GOT3 (cell line): ENCODE measurements at places on chromosomes 6 and 20.

DNA sequence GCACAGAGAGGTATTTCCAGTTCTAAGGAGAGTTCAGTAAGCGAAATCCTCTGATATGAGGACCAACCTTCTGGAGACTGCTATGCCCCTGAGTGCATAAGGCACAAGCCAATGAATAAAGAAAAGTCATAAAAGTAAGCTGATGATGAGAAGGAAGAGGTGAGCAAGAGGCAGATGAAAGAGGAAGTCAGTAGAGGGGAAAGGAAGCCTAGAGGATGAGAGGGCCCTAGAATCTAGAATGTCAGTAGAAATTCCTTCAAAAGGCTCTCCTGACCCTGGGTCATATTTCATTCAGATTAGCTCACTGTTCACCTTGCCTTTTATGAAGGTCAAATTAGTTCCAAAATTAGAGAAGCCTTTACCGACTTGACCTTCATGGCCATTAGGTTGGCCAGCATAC lies 209.2 kb downstream of the CD83 start:
- no peak for DNase-seq

DNA sequence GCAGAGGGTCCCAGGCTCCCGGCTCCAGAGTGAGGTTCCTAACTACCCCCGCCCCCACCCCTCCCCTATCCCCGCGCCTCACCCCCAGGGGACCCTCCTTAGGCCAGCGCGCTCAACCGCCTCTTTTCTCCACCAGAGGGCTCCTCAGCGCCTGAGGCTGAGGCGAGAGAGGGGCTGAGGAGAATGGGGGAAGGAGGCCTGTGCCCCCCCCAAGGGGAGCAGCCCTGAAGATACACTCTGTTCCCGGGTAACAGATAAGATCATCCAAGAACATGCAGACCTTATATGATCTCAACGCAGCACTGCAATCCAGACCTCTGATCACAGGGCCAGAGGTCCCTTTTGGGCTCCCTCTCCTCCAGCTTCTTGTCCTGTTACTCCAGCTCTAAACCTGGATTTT lies 43.3 kb upstream of the MRPS10 start:
- no peak for DNase-seq

- DNase-seq: no peak
These were observed 57.4 kb upstream of the TFAP2D start for GRCh38 chr6:50655848-50656453.

DNA sequence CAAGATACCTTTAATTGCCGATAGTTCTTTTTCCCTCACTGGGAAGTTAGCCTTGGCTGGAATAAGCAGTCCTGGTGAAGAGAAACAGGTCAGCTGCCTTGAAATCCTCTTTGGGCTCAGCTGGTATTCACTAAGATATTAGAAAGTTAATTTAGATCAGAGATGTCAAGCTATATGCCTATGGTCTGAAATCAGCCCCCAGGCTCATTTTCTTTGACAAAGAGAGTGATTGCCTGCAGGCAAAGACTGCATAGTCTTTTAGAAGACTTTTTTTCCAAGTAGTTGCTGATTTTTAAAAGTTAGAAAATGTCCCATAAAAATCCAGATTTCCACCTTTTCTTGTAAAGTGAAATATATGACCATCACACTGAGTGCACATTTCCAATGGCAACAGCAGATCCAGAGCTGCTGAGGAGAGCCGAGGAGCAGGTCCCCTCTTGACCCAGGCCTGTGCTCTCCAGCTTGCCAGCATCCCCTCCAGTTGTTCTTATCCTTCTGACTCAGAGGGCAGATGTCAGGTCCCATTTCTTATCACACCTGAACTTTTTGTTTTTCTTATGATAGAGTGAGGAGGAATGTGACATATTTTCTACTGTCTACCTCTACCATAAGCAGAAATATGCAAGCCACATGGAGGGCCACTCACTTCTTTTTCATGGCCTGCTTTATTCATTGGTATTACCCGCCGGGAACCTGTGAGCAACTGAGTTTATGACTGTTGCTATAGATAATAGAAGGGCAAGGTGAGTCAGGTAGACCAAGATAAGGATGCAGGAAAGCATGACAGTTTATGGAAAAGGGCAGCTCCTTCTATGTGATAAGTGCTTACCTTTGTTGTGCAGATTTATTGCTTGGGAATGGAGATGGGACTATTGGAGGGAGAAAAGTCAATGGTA lies 17.6 kb upstream of the L3MBTL3 start:
- DNase-seq: no peak

- no peak for DNase-seq
These were observed 252.5 kb downstream of the LAMA2 start for GRCh38 chr6:129135451-129135850.

DNA sequence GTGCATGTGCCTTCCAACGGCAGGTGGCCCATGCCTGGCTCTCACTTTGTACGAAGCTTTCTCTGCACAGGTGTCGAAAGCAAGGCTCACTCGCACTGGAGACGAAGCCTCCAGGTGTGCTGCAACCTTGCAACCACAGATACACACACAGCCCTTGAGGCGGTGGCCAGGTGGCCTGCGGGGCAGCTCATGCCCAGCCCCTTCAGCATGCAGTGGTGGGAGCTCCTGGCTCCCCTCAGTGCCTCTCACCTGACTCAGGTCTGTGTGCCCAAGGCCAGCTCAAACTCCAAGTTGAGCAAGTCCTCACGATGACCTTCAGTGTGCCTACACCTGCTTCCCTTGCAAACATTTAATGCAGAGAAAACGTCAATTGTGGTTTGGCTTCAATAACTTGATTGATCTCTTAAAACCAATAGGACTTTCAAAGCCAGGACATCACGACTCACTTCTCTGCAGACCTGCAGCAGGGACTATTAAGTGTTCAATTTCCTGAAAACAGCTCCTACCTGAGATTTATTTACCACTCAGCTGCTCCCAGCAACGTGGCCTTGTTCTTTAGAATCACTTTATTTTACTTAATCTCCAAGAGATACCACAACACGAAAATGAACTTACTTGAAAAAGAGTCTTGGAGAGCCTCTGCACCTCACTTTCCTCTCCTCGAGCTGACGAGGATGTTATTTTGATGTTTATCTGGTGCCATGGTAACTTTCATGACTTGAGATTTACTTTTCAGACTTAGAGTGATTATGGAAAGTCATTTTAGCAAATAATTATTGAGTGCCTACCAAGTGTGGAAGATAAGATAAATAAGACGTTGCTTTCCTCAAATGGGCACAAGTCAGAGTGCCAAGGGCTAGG lies 86.3 kb downstream of the SLC22A23 start:
- no peak for DNase-seq

GRCh38 chr6:163284151-163284550 lies 130.4 kb upstream of the QKI start:
- DNase-seq: no peak

- DNase-seq: no peak
These were observed 120.1 kb downstream of the TCP11 start for GRCh38 chr6:35021004-35021403.

DNA sequence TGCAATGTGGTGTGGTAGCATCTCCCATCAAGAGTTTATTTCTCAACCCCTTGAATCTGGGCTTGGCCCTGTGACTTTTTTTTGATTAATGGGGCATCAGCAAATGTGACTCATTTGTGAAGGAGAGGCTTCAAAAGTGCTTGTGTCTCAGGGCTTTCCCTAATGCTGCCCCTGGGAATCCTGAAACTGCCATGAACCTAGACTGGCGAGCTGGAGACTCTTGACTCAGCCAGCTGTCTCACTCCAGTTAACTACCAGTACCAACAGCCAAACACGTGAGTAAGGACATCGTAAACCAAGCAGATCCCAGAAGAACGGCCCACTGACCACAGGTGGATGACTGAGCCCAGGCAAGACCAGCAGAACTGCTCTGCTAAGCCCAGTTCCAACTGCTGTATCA lies 72.8 kb upstream of the ADTRP start:
- peak; percentile 78 for DNase-seq

DNA sequence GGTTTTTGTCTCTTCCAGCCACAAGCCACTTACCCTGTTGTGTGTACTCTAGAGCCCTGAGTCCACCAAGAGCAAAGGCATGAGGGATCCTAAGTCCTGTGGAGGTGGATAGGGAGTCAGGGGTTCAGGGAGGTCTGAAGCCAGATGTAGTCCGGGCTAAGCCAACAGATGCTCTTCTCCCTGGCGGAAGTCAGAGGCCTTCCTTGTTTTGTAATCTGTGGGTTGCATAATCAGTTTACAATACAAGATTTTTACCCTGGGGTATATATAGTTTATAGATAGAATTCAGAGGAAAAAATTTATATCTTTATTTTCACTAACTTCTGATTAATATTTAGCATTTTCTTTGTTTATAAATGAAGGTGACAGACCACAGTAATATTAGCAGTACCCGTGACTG lies 9.2 kb downstream of the LAMP5 start:
- DNase-seq: no peak

- no peak for DNase-seq
These were observed 33.0 kb downstream of the HNF4A start for GRCh38 chr20:44388466-44389023.
